ENCODE measurements at places on chromosomes 3 and 15.

GRCh38 chr3:113468539-113468938, 27.2 kb upstream of the CFAP44 start:
- no peak for DNase-seq

DNA sequence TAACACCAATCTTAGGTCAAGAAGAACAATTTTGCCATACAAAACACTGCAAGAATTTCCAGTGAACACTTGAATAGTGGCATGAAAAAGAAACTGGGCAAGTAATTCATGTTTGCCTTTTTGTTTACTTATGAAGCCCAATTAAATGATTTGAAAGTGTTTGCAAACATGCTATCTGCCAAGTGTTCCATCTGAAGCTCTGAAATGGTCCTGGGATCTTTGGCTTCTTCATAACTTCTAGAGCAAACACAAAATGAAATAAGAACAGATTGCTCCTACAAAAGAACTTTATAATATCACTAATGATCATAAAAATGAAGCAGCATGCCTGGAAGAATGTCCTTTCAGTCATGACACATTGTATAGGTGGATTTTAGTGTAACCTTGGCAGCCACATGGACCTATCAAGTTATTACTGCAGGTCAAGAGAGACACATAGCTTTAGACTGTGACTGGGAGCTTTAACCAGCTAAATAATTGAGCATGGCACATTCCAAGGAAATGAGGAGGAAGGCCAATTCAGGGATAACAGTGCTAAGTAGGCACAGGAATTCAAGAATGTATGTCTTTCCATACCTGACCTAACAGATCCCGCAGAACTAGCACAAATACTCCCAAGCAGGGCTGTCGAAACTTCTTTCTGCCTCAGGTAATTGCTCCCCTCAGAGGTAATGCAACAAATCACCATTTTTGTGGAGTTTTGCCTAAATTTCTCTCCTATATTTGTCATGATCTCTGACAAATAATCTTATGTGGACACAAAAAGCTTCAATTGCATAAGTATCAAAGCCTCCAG, 144.6 kb downstream of the DUT start:
- no peak for DNase-seq

DNA sequence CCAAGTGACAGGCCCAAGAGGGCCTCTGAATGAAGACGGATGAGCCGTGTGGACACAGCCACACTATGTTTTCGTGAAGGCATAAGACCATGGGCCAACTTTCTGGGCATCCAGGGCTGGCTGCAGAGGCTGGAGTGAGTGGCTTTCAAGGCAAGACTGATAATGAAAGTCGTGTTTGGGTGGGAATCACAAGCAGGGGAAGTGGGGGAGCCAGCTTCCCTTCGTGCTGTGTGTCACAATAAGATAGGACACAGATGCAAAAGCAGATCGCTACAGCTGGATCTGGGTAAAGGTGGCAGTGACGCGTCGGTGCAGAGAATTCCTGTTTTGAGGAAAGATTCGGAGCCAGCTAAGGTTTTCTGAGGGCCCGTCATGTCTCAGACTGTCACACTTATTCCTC, 309.8 kb upstream of the CTDSPL start:
- DNase-seq = no peak

GRCh38 chr3:44890258-44890657, 15.8 kb downstream of the TGM4 start:
- DNase-seq = no peak

DNA sequence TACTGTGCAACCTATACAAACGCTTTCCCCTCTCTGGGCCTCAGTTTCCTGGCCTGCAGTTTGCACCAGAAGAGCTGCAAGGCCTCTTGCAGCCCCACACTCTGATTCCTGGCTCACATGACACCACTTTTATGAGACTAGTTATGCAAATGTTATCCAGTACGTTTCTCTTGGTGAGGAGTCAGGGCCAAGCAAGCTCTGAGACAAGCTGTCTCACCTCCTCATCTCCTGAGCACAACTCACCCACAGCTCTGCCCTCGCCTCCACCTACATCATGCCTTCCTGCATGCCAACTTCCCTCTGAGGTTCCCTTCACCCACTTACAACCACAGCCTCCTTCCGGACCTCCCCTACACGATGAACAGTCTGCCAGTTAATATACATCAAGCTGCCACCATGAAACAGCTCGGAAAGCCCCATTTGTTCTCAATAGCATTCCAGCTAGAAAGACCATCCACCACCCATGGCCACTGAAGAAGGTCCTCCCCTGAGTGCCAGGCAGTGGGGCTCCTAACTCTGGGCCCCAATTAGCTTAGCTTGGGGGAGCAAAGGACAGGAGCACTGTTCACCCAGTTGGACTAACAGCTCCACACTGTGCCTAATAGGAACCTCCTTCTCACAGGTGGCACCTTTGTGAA, 25.0 kb downstream of the CRYGS start:
- DNase-seq = no peak

DNA sequence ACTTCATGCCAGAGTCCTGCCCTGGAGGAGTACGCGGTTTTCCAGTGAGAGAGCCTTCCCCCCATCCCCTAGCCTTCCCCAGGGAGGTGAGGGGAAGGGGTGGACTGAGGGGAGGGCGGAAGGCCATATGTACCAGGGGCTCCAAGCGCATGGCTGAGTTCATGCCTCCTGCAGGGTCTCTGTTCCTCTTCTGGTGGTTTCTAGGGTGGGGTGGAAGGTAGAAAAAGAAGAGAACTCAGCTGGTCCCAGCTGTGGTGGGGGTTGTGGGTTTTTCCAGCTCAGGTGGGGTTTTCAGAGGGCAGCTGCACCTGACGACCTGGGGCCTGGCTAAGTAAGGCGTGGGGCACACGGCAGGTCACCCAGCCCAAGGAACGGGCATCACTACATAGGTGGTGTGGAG, 10.7 kb upstream of the IQSEC1 start:
- DNase-seq = no peak

- DNase-seq = no peak
These were observed 29.5 kb downstream of the TKT start for GRCh38 chr3:53226142-53226840.

DNA sequence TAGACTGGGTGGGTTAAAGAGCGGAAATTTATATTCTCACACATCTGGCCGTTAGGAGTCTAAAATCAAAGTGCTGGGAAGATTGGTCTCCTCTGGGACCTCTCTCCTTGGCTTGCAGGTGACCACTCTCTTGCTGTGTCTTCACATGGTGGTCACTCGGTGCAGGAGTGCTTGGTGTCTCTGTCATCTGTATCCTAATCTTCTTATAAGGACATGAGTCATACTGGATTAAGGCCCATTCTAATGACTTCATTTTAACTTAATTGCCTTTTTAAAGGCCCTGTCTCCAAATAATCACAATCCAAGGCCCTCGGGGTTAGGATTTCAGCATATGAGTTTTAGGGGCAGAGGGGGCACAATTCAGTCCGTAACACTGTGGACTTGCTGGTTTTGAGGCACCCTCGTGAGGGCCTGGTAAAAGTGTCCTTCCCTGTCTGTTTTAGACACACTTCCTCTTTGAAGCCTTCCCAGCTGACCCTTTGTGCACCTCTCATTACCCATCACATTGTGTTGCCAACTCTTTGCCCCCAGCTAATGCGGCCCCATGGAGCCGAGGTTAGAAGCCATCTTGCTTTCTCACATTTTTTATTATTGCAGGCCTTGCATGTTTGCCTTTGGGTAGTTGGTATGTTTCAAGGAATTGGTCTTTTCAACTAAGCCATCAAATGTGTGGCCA, 3.2 kb downstream of the XYLB start:
- no peak for DNase-seq

GRCh38 chr3:37224879-37225278, 50.5 kb upstream of the LRRFIP2 start:
- DNase-seq = no peak

DNA sequence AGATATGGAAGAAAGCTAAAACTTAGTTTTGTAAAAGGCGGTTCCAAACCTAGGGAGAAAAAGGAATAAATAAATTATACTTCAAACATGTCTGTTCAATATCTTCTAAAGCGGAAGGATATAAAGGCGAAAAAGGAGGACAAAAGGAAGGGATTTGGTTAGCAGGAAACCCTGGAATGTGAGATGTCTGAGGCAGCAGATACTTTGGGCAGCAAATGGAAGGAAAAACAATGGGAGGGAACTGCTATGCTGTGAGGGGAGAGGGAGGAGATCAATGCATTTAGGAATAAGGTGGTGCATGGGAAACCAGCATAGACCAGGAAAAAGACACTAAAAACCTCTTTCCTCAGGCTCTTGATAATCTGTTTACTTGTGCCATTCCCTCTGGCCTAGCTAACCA, 120.8 kb downstream of the DNAH12 start:
- no peak for DNase-seq

DNA sequence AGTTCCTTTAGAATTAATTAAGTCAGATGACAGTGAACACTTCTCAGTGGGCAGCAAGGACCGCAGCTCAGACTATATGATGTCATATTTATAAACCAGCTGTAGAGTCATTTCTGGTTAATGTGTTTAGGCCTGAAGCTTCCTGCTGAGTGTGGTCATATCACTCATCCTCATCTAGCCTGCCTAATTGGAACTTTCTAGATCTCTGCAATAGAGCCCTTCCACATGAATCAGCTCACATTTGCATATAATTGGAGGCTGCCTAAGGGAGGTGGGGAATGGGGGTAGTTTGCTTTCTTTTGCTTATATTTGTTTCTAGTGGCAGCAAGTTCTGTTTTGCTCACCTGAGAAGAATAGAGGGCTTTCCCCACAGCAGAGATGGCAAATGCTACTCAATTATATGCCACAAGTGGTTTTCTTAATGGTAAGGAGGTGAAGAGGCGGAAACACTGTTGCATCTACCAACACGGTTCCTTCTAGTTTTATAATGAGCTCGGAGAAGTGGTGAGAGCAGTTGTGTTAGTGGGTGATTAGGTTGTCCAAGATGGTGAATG, 148.1 kb downstream of the KLHL25 start:
- no peak for DNase-seq

DNA sequence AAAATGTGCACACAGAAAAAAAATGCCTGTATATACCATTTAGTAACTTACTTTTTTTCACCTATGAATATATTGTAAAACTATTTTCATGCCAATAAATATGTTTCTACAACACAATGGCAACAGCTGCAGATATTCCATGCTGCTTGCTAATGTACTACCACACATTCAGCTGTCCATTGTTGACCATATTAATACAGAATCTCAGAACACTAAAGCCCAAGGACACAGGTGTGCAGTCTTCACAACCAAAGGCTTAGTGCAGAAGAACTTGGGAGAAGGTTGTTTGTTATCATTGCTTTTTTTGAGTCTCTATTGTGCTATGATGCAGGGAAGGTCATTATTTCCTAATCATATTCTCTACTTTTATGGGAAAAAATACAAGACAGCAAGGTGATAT, 79.6 kb downstream of the DIPK2A start:
- DNase-seq = no peak

GRCh38 chr3:12611117-12611516, 52.8 kb downstream of the RAF1 start:
- no peak for DNase-seq
